Activated CD4-positive, alpha-beta T cell treated with anti-CD3 and anti-CD28 coated beads, Interleukin-2, Interleukin-6, amounts not matched to agents 100 ng/mL and 50 ng/mL, durations not matched to agents 16 hours and 8 hours (primary cell): ENCODE measurements at places on chromosomes 6 and 20.

GRCh38 chr6:66198062-66198624, 491.1 kb upstream of the EYS start:
- DNase-seq = no peak

GRCh38 chr6:153070756-153071155, 60.3 kb downstream of the RGS17 start:
- DNase-seq = no peak

- DNase-seq = no peak
These were observed 339.2 kb upstream of the JAG1 start for GRCh38 chr20:11012975-11013374.

GRCh38 chr6:18501663-18502013, 114.5 kb downstream of the RNF144B start:
- DNase-seq = no peak

DNA sequence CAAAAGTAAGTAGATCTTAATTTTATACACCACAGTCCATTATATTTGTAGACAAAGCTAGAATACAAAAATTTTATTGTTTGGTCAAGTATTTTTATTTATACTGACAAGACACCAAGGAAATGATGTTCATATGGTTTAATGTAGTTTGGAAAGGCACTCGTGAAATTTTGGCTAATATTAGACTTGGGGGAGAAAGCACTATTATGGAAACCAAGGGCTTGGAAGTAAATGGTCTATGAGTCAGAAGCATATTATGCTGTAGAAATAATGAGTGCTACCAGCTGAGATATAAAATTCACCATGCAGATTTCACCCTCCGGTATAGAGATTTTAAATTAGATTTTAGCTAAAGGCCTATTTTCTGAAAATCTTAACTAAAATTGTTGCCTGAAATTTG, 233.6 kb downstream of the KCNQ5 start:
- DNase-seq = no peak

DNA sequence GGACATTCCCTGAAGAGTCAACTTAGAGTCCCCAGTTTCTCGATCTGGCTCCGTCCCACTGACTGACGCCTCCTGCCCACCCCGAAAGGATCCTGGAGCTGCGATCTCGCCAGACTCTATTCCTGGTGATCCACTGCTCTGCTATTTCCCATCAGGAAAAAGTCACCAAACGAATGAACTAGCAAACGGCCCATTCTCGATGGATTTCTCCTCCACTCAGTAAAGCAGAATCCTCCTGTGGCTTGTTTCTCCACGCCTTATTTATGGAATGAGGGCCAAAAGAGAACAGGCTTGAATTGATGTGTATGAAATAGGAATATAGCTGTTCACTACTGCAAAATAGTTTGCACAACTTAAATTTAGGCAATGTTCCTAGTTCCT, 5.4 kb downstream of the NKX2-4 start:
- DNase-seq = no peak

DNA sequence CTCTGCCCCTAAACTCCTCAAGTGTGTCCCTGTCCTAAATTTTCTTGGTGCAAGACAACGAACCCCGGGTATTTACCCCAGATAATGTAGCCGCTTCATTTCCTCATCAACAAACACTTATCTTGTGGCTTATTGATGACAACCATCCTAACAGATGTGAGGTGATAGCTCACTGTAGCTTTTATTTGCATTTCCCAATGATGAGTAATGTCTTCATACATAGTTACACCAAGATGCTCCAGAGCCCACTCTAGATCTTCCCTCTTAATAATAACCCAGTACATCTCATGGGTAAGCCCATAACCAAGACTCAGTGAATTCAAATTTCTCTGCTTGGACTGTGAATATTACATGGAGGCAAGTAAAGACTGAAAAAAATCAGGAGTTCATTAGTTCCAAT, 48.2 kb upstream of the BEND6 start:
- DNase-seq = no peak

DNA sequence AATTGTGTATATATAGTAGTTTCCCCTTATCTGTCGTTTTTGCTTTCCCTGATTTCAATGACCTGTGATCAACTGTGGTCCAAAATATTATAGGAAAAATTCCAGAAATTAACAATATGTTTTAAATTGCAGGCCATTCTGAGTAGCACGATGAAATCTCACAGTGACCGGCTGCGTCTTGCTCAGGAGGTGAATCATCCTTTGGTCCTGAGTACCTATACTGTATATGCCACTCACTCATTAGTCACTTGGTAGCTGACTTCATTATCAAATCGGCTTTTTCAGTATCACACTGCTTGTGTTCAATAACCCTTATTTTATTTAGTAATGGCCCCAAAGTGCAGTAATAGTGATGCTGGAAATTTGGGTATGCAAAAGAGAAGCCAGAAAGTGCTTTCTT, 728.3 kb upstream of the EYS start:
- DNase-seq = no peak

GRCh38 chr6:89874438-89874837, 19.8 kb upstream of the GJA10 start:
- DNase-seq = no peak

DNA sequence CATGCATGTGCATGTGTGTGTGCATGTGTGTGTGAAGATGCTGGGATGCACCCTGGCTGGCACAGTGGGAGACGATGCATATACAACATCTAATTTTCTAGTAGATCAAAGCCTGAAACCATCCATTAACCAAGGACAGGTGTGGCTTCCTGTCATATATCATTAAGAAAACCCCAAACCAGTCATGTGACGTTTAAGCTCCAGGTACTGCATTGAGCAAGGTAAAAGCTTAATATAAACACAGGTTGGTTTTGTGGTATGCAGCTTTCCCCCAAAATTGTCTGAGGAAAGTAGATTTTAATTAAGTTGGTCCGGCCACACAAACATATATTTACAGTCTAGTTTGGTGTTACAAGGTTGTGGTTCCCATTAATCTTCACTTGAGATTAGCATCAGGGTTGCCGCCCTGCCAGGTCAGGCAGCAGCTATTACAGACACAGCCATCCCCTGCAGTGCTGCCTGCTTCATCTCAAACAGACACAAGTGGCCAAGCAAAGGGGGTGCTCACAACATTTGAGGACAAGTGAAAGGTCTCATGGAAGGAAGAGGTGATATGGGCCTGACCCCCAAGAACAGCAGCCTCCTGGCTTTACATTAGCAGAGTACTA, 48.6 kb upstream of the NAA20 start:
- no peak for DNase-seq

DNA sequence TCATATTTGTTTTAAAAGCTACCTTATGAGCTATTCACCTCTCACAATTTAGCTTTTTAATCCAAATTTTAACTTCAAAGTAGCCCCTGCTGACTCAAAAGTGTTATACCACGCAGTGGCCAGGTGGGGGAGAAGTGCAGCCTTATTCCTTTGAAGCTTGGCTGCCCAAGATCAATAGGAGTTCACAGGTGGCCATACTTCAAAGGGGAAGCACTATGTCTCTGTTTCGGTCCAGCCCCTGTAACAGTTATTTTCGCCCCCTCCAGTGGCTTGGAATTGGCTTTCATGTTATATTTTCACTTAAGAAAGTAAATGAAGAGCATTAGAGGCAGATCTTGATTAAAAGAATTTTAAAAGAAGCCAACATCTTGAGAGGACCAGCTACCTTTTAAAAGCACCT, 608.4 kb downstream of the EPHA7 start:
- peak; percentile 29 for DNase-seq

- DNase-seq = no peak
These were observed 101.1 kb upstream of the IFNGR1 start for GRCh38 chr6:137320271-137320670.

DNA sequence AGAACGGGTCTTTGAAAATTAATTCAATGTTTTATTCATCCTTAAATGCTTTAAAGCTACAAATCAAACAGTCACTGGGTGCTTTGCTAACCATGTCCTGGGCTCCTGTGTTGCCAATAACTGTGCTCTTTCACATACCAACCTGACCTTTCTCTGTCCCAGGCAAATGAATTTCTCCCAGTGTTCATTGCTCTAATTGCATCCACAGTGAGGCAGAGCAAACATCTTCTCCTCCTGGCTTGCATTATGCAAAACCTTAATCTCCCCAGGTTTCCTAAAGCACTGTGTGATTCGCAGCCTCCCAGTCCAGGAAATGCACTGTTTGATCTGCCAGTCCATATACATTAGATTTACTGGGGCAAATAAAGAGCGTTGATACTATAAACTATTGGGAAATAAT, 219.0 kb downstream of the PREX1 start:
- DNase-seq = no peak

- DNase-seq = no peak
These were observed 12.0 kb upstream of the THBS2 start for GRCh38 chr6:169265486-169266131.

DNA sequence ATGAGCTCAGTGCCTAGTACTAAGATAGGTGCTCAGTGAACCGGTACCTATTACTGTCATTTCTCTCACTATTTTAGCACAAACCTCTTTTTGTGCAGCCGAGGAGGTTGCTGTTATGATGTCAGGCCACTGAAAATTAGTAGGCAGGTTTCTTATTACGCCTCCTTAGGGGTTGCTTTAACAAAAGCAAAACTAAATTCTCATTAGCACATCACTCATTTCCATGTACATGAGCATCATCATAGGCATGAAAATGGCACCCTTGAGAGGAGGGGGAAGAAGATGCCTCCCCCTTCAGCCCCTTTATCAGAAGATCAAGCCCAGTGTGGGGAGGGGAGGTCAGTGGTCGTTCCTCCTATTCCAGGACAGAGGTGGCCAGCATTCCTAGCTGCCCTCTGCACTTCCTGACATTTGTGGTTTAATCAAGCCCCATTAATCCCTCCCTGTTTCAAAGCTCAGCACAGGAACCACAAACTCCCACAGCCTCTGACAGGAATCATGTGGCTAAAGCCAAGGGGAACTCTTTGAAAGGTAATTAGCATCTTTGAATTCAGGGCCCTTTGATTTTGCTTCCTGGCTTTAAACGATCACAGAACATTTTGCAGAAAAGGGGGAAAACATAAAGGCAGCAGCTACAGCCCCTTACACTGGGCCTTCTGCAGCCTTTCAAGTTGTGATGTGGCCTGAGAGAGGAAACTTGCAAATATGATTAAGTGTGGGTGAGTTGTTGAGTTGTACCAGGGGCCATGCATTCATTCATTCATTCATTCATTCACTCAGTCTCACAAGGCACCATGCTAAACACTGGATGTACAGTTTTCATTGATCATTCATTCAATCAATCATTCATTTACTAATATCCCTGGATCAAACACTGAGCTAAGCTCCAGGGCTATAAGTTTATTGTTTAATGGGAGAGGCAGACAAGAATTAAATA, 31.9 kb upstream of the PSMF1 start:
- peak; percentile 13 for DNase-seq

GRCh38 chr6:143362192-143362558, 88.3 kb downstream of the ADAT2 start:
- DNase-seq = peak; percentile 12

DNA sequence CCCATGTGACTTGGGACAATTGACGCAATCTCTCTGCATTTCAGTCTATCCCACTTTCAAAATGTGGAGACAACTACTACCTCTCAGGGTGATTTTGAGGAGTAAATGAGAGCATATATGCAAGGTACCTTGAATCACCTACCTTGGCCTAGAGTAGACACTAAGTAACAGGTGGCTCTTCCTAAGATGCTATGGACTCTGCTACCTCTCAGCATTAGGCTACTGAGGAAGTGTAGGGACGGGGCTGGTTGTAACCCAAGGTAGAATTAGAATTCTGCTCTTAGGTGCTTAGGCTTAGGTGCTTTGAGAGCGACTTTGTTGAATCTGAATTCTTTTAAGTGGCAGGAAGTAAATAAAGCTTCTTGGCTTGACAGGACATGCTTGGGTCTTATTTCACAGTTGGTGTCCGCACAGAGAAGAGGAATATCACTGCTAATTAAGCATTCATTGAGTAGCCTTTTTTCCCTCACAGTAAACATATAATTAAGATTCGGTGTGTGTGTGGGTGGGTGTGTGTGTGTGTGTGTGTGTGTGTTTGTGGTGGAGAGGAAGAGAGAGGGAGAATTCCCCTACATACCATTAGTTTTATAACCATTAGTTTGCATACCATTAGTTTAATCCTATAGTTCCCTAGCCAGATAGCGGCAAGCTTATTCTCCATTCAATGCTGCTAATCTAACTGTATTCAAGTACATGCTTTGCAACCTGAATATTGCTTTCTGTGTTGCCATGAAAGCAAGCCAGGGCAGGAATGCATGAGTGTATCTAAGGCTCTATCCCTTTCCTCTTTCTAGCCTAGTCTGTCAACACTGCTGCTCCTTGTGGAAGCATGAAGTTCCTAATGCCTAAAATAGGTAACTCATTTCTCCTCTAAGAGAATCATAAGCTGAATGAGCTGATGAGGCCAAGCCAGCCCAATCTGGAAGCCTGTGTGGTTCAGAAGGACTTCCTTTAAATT, 112.5 kb downstream of the IPCEF1 start:
- no peak for DNase-seq

DNA sequence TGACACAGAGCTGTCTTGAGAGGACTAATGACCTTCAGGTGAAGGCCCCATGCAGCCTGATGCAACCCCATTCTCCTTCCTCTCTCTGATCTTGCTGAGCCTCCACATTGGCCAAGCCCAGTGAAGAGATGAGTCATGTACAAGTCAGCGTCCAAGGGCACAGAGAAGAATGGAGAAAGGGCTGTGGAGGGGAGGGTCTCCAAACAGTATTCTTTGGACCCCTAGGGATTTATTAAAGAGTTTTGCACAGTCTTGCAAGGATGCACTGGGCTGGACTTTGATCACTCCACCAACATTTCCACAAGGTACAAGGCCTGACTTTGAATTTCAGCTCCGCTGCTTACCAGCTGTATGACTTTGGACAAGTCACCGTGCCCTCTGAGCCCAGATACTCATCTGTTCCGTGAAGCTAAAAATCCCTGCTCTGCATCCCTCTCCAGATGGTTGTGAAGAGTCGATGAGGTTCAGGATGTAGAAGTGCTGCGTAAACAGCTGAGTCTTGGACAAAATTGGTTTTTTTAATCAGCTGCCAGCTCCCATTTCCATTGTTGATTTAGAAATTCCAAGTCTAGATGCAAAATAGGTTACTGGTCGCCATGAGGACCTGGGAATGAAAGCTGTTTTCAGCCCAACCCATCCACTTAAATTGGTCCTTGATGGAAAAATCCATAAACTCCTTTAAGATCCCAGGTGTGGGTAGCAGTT, 14.1 kb upstream of the KCNG1 start:
- no peak for DNase-seq

DNA sequence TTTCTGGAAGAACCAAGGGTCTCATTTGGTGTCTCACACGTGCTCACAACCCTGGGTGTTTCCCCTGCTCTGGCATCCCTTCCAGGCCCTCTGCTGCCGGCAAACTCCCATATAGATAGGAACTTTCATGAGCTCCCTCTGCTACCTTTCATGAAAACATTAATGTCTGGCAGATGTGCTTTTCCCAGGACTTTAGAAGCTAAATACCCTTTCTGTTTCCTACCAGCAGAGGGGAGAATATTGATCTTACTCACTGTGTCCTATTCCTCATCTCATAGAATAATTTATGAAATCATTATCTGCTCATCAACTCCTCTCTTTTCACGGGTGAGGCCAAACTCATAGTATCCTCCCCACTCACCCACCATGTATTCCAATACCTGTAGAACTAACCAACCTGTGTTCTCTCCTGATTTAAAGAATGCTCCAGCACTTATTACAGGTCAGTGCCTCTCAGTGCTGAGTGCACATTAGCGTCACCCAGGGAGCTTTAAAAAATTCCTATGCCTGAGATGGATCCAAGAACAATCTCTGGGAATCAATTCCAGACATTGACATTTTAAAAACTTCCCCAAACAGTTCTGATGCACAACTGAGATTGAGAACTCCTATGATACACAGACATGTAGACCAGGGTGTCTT, 298.5 kb upstream of the JAG1 start:
- DNase-seq = no peak

GRCh38 chr6:166274163-166274562, 34.0 kb downstream of the PRR18 start:
- DNase-seq = no peak
